ENCODE measurements at places on chromosomes 4 and X.

DNA sequence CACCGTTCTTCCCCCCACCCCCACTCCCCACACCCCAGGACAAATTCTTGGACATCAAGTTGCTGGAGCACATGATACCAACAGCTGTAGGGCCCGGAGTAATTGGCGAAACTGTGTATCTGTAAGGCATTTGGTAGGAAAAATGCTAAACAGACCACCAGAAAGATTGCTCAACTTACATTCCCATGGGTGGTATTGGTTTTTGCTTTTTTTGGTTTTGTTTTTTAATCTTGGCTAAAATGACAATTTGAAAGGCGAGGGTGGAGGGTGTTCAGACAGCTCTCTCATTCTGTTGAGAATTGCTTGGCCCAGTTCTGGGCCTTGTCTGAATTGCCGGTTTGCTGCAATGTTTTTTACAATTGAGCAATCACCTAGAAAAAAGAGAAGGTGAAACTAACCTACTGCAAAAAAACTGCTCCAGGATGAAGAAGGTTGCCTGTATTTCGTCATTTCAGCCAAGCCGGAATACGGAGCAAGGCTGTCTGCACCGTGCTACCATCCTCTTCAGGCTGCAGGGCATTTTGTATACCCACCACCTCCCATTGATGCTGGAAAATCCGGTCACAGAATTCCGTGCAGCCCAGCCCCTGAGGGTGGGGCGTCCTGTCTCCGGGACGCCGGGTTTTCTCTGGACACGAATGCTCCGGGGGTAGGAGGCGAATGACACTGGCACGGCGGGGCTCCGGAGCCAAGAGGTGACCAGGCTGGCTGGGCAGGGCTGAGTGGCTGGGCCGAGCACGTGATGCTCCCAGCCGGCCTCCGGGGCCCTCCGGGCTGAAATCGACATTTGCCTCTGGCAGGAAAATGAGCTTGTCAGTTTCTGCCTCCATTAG lies at the start of gene CLCN4:
Gene CLCN4 (plus strand): TSS at position 777 of the 833 bp plus-strand sequence. CDS start 28,058 bp downstream, outside the sequence.
- no peak for DNase-seq

DNA sequence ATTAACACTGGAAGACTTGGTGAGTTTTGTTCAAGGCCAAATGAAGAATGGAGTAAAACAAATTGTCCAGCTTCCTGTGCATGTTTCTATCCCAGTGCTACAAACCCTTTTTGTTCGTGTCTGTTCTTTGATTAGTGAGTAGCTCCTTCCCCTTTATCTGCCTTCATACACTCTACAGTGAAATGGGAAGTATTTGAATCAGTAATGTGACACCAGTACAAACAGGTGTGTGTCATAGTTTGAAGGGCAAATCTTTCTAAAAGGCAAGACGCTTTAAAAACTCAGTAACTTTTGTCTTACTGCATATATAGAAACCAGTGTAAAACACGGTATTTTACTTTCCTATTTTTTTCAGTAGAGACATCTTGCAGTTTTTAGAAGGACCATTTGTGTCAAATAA lies 5.9 kb downstream of the ARHGEF38 start:
- no peak for DNase-seq

DNA sequence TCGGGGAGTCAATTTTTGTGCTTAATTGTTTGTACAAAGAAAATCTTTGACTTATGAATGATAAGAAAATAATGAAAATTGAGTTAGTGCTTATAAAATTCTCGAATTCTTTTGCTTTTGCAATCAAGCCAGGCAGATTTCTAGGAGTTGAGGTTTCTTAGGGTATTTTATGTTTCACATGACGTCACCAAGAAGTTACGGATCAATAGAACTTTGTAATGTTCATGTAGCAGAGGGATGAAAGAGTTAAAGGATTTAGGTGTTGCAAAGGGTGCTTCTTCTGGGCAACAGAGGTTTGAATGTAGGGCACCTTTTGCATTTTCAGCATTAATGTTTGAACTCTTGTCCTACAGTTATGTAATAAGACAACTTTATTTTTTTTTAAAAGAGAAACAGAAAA lies 19.4 kb downstream of the GBA3 start:
- no peak for DNase-seq

DNA sequence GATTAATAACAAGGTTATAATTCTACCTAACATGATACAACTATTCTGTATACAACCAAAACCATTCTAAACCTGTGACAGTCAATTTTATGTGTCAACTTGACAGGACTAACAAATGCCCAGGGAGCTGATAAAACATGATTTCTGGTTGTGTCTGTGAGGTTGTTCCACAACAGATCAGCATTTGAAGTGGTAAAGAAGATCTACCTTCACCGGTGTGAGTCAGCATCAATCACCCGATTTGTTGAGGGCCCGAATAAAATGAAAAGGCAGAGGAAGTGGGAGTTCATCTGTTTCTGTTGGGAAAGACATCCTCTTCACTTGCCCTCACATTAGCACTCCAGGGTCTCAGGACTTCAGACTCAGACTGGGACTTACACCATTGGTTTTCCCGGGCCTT lies 187.9 kb downstream of the MAB21L2 start:
- DNase-seq = no peak

DNA sequence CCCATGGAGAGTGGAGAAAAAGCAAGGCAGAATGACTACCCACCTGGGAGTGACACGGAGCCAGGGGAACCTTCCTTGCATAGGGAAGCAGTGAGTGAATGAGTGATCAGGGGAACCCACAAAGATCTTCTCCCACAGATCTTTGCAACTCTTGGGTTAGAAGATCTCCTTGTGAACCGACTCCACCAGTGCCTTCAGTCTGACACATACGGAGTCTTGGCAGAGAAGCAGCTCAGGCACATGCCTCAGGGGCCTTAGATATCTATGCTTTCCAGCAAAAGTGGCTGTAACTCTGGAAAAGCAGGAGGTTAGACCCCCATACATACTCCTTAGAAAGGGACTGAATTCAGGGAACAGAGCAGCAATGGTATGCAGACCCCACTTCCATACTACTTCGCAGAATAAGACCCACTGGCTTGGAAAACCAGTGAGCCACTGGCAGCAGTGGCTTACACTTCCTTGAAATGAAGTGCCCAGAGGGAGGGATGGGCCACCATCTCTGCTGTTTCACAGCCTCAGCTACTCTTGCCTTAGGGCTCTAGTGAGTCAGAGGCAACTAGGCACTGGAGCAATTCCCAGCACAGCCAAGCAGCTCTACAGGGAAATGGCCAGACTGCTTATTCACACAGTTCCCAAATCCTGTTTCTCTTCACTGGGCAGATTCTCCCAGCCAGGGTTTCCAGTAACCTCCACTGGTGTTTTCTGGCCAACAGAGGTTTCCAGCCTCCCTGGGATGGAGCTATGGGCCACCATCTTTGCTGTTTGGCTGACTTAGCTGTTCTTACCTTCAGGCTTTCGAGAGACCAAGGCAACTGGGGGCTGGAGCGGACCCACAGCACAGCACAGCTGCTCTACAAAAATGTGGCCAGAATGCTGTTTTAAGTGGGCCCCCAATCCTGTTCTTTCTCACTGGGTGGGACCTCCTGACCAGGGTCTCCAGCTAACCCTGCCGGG lies 82.8 kb upstream of the TCEAL2 start:
- no peak for DNase-seq

- DNase-seq = no peak
Observed at GRCh38 chr4:83356899-83357661, 22.4 kb upstream of the HPSE start.

GRCh38 chr4:26877961-26878360 lies 17.3 kb downstream of the STIM2 start:
- DNase-seq = no peak

- no peak for DNase-seq
Observed at GRCh38 chr4:36292556-36293188, 11.3 kb downstream of the DTHD1 start.

DNA sequence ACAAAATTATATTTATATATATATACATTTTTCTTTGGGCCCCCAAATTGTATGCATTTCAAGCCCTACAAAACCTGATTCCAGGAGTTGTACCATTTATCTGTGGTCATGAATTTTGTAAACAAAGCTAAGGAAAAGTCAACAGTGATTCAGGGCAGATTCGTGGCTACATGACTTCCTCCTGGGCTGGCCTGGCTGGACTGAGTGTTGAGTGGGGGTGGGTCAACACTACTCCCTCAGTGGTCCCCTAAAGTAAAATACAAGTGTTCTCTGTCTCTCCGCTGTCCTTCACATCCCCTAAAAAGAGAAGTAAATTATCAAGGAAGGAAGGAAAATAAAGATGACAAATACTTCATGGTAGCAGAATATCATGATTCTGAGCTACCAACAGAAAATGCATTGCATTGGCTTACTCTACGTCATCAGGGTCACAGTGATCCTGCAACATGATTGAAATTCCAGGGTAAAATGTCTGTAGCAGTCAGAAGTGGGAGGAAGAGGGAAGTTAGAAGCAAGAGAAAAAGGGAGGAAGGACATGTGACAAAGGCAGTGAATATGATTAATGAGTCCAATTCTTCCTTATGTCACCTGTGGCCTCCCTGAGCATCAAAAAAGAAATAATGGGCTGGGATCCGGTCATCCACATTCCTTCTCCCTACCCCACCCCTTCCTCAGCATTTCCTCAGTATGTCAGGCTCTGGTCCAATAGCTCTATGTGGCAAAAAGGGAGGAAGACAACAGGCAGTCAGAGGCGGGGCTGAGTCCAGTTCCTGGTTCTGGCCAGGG lies 42.4 kb upstream of the MYOZ2 start:
- DNase-seq = no peak

DNA sequence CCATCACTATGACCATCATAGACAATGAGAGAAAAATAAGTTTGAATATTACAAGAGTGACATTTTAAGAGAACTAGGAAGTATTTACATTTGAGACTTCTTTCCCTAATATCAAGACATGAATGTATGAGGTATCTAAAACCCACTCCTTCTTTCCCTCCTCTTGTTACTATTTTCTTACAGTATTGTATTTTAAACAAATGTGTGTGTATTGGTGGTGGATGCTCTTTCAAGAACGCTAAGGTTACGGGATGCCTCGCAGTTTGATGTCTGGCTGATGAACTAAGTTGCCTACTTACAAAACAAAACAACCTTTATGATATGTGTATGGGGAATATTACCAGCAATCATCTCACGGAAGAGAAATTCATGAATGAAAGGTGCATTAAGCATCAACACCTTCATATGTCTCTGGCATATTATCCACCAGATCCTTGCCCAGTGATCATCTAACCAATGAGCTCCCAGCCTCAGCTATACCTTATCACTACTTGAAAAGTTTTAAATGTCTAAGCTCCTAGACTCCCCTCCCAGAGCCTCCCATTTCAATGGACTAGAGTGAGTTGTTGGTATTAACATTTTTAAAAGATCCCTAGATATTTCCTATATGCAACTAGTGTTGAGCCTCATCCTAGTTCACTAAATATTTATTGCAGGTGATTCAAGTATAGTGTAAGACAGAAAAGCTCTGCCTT lies 10.6 kb downstream of the AREG start:
- DNase-seq = no peak

DNA sequence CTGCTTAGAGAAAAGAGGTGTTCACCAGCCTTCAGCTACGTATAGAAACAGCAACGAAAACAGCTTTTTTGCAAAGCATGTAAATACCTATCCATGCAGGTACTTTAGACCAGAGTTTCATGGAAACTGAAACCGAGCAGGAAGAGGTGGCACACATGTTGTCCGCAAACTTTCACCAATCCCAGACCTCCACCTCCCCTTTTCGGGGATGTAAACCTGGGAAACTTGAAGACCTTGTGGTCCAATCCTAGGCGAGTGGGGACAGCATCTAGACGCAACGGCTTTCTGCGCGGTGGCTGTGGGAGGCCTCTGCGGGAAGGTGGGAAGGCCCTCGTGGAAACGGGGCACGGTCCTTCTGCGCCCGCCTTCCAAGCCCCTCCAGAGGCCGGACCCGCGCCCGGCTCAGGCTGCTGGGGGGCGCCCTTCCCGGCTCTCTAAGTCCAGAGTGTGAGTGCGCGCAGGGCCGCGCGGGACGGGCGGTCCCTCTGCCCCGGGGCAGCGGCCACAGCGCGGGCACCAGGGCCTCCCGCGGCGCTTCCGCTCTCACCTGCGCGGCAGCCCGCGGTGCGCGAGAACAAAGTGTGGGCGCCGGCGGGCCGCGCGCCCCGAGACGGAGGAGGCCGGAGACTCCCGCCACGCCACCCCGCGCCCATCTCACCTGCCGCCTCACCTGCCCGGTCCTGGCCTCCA lies 830 bp upstream of the SHROOM2 start:
- DNase-seq = no peak

GRCh38 chr4:4406455-4407298 lies 19.8 kb downstream of the NSG1 start:
- DNase-seq = no peak

DNA sequence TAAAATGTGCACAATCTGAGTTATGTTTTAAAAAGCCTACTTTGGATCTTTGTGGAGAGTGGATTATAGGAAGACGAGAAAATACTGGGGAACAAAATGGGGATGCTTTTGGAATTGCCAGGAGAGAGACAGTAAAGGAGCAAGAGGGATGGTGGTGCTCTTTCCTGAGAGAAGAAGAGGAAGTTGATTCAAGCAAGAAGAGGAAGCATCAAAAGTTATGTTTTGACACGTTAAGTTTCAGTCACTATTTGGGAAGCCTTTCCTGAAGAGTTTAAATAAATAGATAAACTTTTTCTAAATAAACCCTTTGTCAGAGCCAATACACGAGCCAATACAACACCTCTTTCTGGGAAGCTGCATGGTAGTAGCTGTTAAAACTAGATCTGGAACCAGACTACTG lies 394.1 kb downstream of the GALNTL6 start:
- no peak for DNase-seq

DNA sequence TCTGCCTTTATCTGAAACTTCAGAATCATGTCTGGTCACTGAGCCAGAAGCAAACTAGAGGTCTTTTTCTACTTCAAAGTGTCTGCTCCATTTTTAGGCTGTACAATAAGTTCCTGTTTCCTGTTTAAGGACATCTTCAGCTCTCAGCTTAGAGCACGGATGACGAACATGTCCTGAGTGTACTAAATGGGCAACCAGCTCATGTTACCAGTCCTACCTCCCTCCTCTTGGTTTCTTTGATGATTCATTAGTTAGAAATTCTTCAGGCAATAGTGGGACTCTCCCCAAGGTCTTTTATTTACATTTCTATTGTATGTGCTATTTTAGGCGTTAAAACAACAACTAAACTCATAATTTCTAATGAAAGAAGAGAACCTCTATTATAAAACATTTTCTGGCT lies 58.0 kb downstream of the ENPEP start:
- no peak for DNase-seq

DNA sequence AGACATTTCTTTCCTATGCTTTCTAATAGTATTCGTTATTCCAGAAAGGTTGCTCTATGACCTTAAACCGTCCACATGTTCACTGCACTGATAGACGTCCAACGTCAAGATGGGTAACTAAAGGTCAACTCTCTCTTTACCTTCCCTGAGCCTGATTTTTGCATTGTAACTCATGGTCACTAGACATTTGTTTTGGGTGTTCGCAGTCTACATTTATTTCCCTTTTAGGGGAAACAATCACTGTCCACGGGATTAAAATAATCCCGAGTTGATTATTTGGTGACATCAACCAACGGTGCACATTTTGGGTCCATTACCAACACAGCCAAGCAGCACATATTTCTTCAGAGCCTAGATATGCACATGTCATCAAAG lies 540 bp upstream of the HADH start:
- no peak for DNase-seq

GRCh38 chr4:90841676-90842075 lies 714.5 kb downstream of the CCSER1 start:
- DNase-seq = no peak

- no peak for DNase-seq
Observed at GRCh38 chrX:23662853-23663252, 4.4 kb upstream of the PRDX4 start.

Measured in stimulated activated CD4-positive, alpha-beta T cell treated with anti-CD3 and anti-CD28 coated beads, Interleukin-15, amount 100 ng/mL, for 48 hours (primary cell).